ENCODE measurements at places on chromosomes 2 and 18.

GRCh38 chr18:24567199-24567598, 106.8 kb downstream of the HRH4 start:
- DNase-seq, result peak; percentile 6

DNA sequence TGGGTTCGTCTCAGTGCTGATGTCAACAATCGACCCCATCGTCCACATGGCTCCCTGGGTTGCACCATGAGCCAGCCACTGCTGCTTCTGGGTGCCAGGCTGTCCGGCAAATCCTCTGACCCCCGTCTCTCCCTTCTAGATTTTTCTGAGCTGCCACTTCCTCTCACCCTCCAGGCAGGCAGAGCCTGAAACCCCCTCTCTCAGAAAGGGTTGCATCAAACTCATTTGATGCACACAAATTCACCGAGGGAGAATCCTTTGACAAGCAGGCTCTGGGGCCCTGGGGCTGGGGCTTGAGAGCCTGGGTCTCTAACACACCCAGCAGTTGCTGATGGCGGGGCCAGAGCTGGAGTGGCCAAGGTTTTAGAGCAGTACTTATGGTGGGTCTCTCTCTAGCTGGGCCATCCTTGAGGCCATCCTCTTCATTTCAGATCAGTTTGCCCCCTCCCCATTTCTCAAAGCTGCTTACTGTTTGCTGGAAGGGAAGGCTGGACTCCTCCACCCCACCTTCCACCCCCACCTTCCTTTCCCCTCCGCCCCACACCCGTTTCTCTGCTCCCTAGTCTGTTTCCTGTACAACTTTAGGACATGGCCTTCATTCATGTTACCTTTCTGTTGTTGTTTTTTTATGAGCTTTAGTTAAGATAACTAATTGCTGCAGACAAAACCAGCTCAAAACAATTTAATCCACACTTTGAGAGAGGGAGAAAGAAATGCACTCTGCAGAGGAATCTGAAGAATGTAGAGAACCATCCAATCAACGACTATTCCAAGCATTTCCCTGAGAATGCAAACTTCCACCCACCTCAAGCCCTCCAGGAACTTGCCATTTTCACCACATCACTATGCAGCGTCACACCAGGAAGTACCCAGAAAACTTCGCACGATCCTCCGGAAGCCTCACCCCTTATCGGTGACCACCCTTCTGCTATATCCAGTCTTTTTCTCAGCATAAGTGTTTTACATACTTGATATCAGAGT, 69.5 kb downstream of the ARL4C start:
- no peak for DNase-seq

DNA sequence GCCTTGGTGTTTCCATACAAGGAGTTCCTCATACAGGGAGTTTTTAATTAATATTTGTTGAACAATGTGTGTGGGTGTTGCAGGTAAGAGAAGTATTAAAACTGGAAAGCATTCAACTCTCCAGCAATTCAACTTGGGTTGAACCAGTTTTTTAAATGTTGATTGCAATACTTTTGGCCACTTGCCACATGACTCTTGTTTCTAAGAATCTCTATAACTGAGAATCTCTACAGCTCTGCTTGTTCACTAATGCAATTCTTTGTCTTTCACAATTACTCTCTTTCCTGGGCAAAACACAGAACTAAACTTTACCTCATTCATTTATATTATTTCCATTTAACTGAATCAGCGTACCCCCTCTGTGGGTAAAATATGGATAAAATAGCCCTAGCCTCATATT, 429.4 kb downstream of the ARHGAP15 start:
- peak; percentile 53 for DNase-seq

- DNase-seq, result no peak
Measured at GRCh38 chr18:57364460-57364859, 12.1 kb downstream of the ST8SIA3 start.

DNA sequence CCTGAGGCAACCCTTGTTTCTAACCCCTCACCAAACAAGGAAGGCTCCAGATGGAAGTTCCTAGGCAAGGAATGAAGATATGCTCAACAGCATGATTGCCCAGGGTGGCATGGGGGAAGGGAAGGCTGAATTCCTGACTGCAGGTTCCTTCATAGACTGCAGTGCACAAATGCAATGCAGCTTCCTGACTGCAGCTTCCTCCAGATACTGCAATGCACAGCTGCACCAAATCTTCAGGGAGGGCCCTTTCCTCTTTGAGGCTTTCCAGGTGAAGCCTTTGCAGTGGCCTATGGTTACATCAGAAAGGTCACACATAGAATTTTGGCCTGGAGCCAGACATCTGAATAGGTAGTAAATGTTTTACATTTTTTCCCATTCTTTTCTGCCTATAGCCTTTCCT, 58.8 kb upstream of the DYNAP start:
- no peak for DNase-seq

GRCh38 chr2:30218338-30218713, 13.0 kb upstream of the LBH start:
- DNase-seq, result no peak

DNA sequence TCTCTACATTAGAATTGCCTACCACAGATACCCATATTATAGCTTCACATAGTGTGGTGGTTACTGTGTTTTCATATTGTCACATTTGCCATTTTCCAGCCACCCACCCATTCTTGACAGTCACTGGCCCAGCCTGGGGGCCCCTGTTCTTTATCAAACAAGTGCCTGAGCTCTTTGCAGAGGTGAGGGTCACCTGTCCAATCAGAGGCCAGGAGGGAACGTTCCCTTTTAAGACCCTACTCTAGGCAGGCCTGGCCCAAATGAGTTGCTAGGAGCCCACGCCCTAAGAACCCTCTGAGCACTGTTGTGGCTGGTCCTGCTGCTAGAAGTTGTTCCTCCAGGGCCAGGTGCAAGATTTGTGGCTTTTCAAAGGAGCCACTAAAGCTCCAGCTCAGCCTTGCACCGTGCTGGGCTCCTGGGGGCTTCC, 5.2 kb downstream of the IL37 start:
- no peak for DNase-seq

DNA sequence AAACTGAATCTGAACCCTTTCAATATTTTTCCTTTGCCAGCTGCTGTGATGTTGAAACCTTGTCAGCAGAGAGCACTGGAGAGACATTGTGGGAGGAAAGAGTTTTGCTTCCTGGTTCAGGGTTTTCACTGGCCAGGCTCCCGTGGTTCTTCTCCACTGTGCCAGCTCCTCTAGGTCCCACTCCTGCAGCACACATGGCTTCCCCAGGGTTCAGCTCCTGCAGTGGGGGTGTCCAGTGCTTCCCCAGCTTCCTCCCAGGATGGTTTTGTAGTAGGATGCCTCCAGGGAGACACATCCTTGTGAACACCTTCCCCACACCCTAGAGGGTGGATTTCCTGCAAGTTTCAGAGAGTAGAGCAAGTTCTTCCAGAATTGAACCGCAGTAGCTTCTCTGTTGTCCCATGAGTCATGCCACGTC, 24.0 kb upstream of the SULT1C3 start:
- peak; percentile 59 for DNase-seq

DNA sequence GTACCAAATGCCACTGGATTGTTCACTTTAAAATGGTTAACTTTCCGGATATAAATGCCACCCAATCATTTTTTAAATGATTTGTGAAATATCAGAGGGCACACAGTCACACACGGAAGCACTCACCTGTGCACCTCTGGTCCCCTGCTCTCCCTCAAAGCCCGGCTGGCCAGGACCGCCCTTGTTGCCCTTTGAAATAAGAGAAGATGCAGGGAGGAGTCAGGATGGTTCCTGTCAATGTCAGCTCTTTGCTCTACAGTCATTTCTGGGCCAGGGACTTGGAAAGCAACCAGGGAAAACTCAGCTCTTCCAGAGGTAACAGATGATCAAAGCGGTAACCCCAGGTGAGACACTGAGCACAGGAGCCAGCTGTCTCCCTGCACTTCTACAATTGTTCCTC, 60.7 kb downstream of the COL6A3 start:
- no peak for DNase-seq

DNA sequence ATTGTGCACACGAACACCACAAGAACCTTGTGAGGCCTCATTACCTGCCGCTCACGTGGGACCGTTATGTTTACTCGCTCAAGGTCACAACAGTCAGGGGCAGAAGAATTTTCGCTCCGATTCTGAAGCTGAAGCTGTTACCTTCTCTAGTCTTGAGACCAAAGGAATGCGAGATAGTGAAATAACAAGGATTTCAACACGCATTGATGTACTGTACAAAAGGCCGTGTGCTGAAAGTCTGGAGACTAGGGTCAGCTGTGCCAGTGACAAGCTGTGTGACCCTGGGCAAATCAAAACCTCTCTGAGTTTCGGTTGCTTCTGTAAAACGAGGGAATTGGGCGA, 583 bp downstream of the NEMP2 start:
- DNase-seq, result no peak

- no peak for DNase-seq
Measured at GRCh38 chr2:198641161-198641560, 816.6 kb downstream of the SATB2 start.

DNA sequence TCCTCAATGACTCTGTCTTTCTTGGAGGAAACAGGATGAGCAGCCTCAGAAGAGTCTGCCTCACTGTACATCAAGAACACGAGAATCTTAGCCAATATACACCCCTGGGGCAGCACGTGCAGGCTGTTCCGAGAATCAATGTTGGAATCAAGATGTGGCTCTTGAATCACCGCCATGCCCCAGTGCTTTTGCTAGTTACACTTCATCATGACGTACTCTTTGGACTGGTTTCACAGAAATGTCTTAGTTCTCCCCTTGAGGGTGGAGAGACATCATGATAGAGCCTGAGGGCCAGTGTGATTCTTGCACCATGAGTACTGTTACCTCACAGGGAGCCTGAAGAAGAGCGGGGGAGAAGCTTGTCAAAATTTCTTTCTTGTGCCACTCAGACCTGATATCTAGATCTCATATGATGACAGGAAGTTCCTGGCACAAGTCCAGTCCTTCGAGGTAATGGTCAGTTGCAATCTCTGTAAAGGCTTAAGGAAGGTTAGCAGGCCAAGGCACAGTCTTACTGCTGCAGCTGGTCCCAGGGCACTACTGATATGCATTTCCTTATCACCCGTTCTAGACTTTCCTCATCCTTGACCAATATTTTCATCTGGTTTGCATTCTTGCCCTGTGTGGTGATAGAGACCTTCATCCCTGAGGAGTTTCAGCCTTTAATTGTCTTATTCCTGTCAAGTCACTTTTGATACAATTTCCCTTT, 28.2 kb upstream of the STAT4 start:
- DNase-seq, result peak; percentile 90

- no peak for DNase-seq
Measured at GRCh38 chr2:40332191-40332826, 119.6 kb downstream of the SLC8A1 start.

- no peak for DNase-seq
Measured at GRCh38 chr2:32611366-32611765, 16.5 kb upstream of the TTC27 start.

GRCh38 chr2:83364264-83364663, 1094.8 kb downstream of the SUCLG1 start:
- DNase-seq, result peak; percentile 9

GRCh38 chr2:17079262-17079661, 413.6 kb upstream of the CYRIA start:
- DNase-seq, result no peak

DNA sequence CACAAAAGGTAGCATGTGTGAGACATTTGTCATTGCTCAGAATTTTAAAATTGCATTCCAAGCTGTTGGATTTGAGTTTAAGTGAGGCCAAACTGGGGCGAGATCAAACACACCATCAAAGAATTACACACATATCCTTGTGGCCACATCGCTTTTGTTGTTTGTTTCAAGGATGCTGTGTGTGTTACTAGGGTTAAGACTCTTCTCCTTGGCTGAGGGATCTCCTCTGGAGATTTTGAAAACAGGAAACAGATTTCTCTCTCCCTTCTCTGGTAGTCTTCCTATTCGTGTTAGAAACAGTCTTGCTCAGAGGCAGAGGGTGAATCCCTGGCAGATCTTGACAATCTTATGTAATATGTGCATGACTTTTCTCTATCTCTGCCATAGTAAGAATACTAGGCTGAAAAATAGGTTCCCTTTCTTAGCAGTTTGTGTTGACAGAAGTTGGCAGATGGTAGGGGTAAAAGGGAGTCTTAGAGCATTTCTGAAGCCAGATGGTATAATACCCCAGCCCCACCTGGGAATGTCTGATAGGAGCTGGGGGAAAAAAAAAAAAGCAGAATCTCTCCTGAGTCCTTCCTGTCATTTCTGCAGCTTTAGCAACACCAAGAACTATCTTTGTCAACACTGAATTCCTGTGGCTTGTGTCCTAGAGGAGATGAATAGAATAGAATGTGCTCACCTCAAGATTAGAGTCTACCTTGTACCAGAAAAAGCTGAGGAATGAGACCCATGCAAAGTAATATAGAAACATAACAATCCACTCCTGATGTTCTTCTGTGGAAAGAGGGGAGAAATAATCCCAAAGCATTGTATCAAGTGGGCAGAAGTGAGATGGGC, 101.8 kb downstream of the XRCC5 start:
- DNase-seq, result no peak

DNA sequence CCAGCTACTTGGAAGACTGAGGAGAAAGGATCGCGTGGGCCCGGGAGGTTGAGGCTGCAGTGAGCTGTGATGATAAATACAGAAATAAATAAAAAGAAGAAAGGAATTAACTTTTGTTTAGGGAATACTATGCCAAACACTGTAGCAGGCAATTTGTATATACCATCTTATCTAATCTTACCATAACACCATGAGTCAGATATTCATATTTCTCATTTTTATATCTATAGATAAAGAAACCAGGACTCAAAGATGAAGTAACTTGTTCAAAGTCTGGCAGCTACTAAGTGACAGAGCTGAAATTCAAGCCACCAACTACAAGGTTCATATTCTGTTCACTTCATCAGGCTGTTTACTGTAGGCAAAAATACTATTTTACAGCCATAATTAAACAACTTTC, 119.2 kb upstream of the SLC39A10 start:
- DNase-seq, result no peak

DNA sequence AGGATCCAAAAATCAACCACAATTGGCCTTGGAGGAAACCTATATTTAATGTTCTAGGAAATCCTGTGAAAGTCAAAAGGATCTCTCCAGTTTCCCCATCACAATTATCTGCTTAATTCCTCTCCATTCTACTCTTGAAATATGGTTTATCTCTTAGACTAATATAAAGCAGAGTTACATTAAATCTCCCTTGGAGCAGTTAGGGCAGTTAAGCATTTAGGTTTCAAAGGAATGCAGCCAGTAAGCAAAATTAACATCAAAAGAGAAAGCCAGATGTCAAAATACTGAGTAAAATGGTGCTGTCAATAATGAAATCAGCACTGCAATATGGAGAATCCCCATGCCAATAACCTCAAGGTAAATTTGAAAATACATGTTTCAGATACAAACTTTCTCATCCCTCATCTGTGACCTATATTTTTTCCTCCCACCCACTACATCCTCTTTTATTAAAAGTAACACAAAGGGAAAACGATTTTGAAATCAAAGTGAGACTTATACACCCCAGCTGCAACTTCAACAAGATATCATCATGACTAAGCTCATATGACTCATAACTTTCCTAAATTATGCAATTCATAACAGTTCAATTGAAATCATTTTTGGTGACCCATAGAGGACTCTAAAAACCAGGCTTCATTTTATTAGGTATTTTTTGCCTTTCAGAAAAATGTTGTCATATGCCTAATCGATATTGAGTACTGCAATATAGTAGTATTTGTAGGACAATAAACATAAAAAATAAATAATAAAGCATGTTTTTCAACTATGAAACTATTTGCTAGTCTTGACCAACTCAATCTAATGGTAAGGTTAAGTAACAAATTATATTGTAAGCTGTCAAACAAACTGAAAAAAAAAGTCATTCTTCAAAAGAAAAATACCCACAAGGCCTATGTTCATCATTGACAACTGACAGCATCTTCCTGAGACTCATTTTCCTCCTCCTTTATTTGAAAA, 3.1 kb downstream of the ADAM17 start:
- peak; percentile 76 for DNase-seq

Measured in stromal cell of bone marrow (primary cell).